ENCODE measurements at places on chromosomes 3 and 15.

GRCh38 chr15:80978685-80979329 is 10.8 kb downstream of the MESD start:
- DNase-seq: no peak

DNA sequence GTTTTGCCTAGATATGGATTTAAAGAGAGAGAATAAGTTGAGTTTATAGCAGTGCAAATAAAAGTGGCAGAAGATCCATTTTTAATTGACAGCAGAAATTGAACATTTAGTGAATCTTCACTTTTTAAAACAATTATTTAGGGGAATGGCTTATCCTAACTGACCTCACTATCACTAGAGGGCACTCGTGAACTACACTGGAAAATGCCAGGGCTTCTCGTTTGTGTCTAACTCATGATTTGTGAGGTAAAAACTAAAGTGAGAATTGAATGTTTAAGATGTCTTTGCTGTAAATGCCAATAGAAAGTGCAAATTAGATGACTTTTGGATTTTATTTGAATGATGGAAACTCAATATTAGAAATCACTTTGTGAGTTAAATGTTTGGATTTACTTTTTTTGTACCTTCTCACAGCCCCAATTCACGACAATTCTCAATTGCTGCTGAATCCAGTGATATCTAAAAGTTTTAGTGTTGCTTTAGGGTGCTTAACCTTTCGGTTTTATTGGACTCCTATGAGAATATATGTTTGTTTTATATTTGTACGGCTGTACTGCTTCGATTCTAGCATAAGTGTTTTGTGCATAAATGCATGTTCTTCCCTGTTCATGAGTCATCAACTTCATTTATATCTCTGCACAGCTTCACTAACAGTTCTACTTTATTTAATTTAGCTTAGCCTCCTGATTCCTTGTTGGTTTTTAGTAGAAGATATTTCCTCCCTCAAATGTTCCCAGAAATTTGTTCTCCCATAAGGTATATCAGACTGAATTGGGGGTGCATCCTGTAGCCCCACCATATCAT is 462.1 kb downstream of the MFSD1 start:
- DNase-seq: no peak

GRCh38 chr15:77187751-77188464 is 117.0 kb upstream of the TSPAN3 start:
- no peak for DNase-seq

DNA sequence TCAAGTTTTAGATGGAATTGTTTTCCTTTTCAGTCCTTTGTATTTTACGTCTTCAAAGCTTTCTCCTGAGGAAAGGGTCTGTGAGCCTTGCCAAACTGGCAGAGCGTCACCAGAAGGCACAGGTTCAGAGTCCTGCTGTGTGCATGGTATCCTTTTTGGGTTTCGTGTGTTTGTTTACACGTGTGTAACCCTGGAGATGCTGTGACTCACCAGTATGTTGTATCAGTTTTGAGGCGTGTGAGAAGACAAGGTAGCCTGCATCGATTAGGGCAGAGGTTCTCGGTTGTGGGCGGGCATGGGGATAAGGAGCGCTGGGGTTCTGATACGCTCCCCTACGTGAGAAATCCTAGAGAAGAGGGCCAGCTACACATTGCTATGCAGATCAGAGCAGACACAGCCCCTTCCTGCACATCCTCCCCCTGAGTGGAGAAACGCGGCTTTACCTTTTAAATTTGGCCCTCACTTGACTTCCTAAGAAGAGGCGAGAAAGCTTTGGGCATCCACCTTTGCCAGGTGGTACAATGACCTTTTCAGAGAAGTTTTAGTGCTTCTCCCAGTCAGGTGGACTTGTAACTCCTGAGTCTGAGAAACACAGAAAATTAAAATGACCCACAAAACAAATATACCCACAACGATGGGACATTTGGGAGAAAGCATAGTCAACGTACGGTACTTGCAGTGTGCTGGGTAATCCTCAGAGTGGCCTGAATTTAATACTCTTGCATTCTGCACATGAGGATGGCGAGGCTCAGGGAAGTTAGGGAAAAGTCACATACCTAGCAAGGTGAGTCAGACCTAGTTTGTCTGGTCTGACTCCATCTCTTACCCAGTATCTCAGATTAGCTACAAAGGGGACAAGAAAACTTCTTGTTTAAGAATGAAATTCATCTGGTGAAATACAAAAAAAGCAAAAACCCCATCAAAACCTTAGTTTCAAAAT is 38.1 kb downstream of the TRAK1 start:
- no peak for DNase-seq

Data from NCI-H1048 (cell line).